ENCODE measurements at places on chromosomes 1 and 21.

DNA sequence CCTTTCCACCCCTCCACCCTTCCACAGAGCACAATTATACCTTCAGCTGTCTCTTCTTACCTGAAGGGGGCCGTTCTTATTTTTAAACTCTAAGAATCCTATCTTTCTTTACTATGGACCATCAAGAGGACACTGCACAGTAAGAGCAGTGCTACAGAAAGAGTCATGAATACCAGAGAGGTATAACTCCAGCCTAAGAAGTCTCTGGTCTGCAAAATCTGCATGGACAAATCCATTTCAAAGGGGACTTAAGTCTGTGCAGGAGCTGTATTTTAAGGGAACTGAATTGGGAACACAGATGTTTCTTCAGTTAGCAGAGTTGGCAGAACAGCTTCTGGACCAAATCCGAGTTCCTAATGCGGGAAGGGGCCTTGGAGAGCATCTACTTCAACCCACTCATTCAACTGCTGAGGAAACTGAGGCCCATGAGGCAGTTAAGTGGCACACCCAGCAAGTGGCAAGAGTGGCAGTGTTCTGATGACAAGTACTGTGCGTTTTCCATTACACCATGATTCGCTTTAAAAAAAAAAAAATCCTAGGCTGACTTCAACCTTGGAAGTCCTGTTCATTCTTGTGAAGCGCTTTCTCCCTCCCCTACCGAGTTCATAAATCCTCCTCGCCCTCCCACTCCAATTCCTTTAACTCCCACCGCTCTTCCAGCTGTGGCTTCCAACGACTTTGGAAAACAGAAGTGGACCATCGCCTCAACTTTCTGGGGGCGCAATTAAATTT lies 1.8 kb downstream of the PLPP3 start:
- no peak for DNase-seq

DNA sequence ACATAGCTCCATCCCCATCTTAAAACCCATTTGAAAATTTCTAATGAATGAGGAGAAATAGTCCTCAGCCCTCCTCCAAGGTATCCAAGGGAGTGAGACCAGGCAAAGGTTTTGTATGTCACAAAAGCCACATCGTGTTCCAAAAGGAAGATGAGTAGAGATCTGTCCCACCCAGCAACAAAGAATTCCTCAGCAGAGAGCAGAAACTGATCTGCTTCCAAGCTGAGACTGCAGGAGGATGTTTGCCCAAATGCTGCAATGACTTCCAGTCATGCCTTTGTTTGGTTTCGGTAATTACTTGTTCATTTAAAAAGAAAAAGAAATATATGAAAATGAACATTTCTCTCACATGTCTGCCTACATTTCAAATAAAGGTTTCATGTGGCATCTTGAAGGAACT lies 186.9 kb downstream of the SETD4 start:
- no peak for DNase-seq

GRCh38 chr1:151251656-151252470 lies 2.7 kb upstream of the PSMD4 start:
- peak; percentile 100 for DNase-seq

- DNase-seq = no peak
These were observed 684 bp upstream of the MRPL20 start for GRCh38 chr1:1407636-1408318.

DNA sequence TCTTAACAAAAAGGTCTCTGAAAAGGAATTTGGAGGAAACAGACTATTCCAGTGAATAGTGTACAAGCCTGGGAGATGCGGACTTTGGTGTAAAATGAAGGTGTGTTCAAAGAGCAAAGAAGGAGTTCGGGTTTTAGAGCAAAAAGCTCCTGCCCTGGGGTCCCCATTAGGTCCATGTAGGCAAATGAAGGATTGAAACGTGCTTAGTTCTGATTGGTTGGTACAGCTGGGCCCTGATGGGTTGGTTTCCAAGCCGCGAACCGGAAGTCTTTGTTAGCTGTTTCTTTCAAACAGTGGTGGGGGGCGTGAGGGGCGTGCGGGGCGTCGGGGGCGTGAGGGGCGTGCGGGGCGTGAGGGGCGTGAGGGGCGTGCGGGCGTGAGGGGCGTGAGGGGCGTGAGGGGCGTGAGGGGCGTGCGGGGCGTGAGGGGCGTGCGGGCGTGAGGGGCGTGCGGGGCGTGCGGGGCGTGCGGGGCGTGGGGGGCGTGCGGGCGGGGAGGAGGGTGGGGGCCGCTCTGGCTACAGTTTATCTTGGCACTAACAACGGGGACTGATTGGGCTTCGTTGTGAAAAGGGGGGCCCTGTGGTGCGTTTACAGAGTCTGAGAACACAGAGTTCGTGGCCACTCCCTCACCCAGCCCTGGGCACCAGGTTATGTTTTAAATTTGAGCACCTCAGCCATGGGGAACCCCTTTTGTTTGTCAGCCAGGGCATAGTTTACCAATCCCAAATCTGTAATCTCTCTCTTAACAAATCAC lies 29.4 kb downstream of the LRRC3 start:
- DNase-seq = no peak

- peak; percentile 41 for DNase-seq
These were observed 780 bp downstream of the YTHDF2 start for GRCh38 chr1:28737307-28738132.

DNA sequence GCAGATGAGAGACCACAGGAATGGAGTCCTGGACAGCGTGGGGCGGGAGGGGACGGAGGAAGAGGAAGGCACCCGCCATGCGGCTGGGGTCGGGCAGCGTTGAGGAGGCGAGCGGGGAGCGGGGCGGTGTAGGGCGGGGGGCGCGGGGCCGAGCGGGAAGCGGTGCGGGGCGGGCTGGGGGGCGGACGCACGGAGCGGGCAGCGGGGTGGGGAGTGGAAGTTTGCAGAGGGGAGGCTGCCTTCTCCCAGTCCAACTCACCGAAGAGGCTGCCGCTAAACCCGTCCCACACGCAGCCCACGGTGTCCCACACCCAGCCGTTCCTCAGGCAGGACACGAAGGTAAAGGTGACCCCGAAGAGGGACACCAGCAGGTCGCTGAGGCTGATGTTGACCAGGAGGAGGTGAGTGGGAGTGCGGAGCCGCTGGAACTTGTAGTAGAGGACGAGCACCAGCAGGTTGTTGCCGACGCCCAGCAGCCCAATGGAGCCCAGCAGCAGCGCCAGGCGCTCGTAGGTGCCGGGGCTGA lies 483 bp downstream of the CHML start:
- no peak for DNase-seq

- no peak for DNase-seq
These were observed 5.8 kb upstream of the EPS8L3 start for GRCh38 chr1:109769330-109770078.

- no peak for DNase-seq
These were observed 277.6 kb downstream of the PBX1 start for GRCh38 chr1:164836614-164837018.

GRCh38 chr1:227799756-227800155 lies 15.7 kb upstream of the PRSS38 start:
- no peak for DNase-seq

- DNase-seq = no peak
These were observed 20.9 kb downstream of the COA7 start for GRCh38 chr1:52677076-52677806.

- DNase-seq = no peak
These were observed 7.2 kb upstream of the BCL10 start for GRCh38 chr1:85283475-85284199.

- DNase-seq = no peak
These were observed 101.4 kb downstream of the SIPA1L2 start for GRCh38 chr1:232528472-232529089.

DNA sequence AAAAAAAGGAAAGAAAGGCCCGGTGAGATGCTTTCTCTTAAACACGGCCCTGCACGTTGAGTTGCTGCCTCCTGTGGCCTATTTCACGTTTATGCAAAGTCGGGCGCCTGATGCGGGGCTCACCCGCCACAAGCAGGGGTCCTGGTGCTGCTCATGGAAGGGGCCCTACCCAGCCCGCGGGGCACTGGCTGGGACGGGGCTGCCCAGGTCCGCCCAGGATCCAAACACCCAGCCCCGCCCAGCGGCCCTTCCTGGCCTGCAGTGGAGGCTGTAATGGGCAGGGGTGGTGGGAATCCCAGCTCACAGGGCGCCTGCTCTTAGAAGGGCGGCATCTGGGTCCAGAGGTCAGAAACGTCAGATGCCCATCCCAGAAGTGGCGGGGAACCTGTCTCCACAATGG lies 1.6 kb downstream of the COL6A2 start:
- DNase-seq = no peak

GRCh38 chr1:85936470-85936869 lies 220.1 kb downstream of the COL24A1 start:
- no peak for DNase-seq

- no peak for DNase-seq
These were observed 197.5 kb upstream of the C8B start for GRCh38 chr1:57163325-57163724.

- no peak for DNase-seq
These were observed 1.6 kb downstream of the NFIA start for GRCh38 chr1:61083807-61084440.

GRCh38 chr1:164796916-164797315 lies 237.9 kb downstream of the PBX1 start:
- no peak for DNase-seq

DNA sequence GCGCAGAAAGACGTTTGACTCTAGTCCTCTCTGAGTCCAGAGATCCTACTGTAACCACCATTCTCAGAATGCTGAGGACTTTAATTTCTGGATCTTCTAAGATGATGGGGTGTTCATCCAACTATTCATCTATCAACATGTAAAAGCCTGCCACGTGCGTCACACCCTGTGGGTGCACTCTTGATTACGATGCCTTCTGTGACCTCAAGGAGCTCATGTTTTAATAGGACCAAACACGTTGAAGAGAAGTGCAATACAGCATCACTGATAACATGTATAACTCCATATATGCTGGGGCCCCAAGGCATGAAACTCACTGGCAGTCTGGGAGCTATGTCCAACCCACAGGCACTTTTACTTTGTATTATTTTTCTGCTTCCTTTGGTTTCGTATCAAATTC lies 19.0 kb downstream of the KIAA0040 start:
- no peak for DNase-seq

- no peak for DNase-seq
These were observed 248.1 kb upstream of the FMN2 start for GRCh38 chr1:239843541-239843940.

DNA sequence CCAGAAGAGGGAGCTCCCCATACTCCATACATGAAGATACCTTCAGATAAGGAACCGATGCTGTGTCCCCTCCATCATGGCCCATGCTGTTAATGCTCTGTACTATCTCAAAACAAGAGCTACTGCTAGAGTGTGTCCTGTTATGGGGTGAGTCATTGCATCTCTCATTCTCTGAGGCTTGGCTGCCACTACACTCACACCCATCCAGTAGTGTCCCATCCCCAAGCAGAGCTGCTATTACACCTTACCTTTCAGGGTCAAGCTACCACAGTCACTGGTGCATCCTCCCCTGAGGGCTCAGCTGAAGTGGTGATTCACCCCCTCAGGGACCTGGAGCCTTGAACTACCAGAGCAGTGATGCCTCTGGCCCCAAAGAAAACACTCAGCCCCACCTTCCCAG lies 198.5 kb downstream of the PLA2G4A start:
- no peak for DNase-seq

- DNase-seq = no peak
These were observed 177.8 kb downstream of the PTPRU start for GRCh38 chr1:29414086-29414485.

- DNase-seq = no peak
These were observed 13.9 kb downstream of the LEMD1 start for GRCh38 chr1:205407970-205408369.

DNA sequence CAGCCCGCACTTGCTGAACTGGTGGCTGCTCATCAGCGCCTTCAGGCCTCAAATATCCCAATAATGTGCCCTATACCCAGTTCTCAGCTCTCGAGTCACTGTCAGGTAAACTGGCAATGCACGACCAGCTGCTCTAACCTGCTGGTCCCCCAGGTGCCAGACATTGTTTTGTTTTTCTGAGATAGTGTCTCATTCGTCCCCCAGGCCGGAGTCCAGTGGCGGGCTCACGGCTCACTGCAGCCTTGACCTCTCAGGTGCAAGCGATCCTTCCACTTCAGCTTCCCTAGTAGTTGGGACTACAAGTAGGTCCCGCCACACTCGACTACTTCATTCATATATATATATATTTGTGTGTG lies 1.0 kb upstream of the NADK start:
- DNase-seq = no peak

- DNase-seq = no peak
These were observed 10.8 kb downstream of the NGF start for GRCh38 chr1:115327270-115327669.

DNA sequence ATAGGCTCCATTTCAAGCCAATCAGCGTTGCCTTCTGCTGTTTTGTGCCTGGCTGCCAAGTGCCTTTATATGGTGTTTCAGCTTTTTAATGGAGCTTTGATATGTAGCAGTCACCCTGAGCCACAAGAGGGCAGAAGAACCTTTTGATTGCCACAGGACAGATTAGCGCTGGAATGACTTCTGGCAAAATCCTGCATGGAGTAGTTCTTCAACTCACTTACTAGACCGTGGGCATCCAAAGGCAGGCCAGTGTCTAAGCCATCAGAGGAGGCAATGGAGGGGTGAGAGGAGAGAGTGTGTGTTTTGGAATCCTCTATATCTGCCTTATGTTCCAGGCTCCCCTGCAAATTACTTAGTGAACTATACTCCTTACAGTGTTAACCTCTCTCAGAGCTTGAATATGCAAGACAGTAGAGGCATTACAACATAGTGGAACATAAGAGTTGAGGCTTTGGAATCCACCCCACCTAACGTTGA lies 56.2 kb downstream of the ST3GAL3 start:
- peak; percentile 88 for DNase-seq

GRCh38 chr1:198416296-198416695 lies 124.2 kb downstream of the ATP6V1G3 start:
- no peak for DNase-seq

DNA sequence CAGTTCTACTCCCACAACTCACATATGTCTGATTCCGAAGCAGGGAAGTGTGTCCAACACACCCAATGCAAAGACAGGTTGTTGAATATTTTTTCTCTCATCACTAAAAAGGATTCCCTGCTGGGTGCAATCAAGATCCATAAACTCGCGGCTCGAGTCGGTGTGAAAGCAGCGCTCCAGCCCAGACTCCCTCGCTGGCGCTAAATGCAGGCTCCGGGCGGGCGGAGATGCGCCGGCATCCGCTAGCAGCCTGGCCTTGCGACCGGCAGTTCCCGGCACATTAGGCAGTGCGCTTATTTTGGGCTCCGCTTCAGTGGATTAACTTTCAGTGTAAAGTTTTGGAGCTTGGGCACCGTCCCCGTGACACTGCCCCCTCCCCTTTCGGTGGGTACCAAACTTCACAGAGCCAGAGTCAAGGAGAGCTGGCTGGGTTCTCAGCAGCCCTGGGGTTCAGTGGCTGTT lies 87.7 kb upstream of the POU3F1 start:
- DNase-seq = no peak

DNA sequence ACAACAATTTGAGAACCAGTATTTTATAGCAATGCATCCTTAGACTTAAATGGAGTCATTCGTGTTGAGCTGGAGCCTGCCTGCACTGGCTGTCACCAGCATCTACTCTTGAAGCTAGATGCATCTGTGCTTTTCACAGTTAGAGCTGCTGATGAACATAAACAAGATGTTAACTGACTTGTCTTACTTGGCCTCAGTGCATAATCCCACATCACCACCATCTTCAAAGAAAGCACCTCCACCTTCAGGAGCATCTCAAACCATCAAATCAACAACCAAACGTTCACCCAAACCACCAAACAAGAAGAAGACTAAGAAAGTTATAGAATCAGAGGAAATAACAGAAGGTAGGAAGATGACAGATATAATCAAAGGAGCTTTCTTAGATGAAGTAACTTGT lies 71.1 kb downstream of the TPR start:
- DNase-seq = no peak

- DNase-seq = no peak
These were observed 55.8 kb downstream of the ELK4 start for GRCh38 chr1:205576011-205576410.

Data from DMS 273 treated with DMSO at 0.1 percent for 48 hours (cell line).